Urinary bladder (tissue), 4 donors: ENCODE measurements at places on chromosomes 1 and 21. TPM values are rescaled to one million over a fixed set of nuclear protein-coding genes. Genes with fewer than 3 reads are reported as not detected.

Gene FLG2
- total RNA-seq = not detected

Gene S100A11
- 81.9 TPM for total RNA-seq

Gene ERICH3
- total RNA-seq = 0.79 TPM

Gene PIGR
- total RNA-seq = 27.5 TPM

Gene SH2D1B
- total RNA-seq = 0.37 TPM

Gene CELA3B
- total RNA-seq = not detected

Gene NTNG1
- total RNA-seq = 24.4 TPM
